Effector memory CD4-positive, alpha-beta T cell (primary cell): ENCODE measurements at places on chromosomes 1 and 21.

DNA sequence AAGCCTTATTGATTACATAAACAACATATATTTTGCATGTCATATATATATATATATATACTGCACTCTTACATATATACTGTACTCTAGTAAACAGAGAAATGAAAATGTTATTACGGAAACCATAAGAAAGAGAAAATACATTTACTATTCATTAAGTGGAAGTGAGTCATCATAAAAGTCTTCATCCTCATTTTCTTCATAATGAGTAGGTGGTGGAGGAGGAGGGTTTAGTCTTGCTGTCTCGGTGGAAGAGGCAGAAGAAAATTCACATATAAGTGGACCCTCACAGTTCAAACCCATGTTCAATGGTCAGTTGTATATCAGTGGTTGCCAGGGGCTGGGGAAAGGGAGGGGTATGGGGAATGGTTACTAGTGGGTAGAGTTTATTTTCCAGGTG is 8.0 kb upstream of the IFNLR1 start:
- no peak for DNase-seq

GRCh38 chr1:20184997-20185833 is 681 bp upstream of the UBXN10 start:
- DNase-seq: peak; percentile 50

DNA sequence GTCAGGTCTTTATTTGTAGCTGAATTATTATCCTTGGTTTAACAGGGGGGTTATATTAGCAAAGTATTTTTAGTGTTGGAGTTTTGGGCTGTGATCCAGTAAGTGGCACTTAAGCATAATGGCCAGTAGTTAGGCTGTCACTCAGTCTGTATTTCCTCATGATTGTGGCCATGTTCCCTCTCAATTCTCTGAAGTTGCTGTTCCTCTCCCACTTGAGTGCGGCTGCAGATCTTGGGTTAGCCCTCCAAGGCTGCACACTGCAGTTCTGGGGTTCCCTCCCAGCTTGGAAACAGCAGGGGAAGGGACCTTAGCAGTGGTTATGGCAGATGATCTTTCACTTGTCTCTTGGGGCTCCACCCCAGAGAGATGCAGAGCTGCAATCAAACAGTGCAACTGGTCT is 23.2 kb upstream of the DENND1B start:
- DNase-seq: no peak

DNA sequence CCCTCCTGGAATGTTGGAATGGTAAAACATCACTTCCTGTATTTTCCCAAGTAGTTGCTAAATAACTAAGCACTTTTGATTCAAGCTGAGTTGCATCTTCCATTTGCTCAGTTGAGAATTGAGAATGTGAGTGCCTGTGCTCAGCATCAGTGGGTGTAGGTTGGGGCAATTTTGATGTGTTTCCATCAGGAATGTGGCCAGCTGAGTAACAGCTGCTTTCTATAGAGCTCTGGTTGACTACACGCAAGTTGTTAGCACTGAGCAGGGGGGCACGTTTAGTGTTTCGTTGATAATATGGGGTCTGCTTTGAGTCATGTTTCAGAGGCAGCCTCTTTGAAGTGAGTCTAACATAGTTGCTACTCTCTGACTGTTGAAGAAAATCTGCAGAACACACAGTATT is 41.5 kb downstream of the LRRC53 start:
- no peak for DNase-seq

DNA sequence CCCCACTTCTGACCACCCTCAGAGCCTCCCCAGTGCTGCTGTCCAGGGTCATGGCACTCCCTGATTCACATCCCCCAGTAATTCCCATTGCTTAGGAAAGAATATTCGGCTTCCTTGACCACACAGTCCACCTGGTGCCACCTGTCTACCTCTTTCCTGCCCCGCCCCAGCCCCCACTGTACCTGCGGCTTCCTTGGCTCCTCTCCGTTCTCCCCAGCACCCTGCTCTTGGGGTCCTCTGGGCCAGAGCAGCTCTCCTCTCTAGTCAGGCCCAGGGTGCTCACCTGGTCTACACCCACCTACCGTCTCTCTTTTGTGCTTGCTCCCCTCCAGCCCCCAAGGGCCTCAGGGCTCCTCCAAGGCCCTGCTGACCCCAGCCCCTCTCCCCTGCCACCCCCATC is 142.6 kb downstream of the PEX14 start:
- DNase-seq: no peak

DNA sequence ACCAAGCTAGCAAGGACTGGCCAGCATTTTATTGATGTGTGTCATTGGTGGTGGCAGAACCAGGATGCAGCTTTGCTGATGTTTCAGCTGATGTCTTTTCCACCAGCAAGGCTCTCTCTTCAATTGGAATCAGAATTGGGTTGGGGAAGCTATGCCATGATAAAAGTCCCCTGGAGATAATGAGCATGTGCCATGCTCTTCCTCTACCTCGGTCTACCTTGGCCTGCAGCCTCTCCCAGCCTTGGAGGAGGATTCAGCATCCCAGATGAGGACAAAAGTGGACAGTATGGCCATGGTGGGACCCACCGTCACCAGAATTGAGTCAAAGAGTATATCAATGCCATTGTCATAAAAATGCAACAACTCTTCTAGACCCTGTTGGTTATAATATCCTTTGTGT is 8.6 kb downstream of the AVPR1B start:
- DNase-seq: no peak

- no peak for DNase-seq
These were observed 62.8 kb downstream of the SLC66A1 start for GRCh38 chr1:19374926-19375325.

DNA sequence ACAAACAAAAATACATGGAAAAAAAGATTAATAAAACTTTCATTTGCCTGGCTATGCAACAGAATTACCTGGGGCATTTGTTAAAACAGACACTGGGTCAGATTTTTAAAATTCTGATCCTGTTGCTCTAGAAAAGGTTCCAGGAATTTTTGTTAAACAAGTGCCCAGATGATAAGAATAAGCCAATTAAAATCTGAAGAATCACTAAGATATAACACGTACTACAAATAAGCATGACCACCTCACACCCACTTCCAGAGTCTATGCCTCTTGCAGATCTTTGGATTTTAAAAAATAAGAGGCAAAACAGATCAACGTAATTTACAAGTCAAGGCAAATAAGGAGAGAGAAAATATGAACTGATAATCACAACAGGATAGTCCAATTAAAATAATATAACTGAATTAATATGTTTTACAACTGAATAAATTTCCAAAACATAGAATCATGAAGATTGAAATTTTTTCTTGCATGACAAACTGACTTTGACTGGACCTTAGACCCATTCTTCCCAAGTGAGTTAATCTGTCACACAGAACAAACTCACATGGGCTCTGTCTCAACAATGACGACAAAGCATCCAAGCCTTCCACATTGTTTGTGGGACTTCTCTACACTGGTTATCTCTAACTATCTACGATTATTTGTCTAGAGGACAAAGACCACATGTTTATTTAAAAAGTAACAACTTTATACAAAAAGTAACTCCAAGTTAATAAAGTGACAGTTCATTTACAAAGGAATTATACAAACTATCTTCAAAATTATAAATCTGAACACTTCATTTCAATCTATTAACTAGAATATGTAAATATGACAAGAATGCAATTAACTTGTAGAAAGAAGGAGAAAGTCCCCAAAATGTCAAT is 56.9 kb downstream of the COP1 start:
- DNase-seq: no peak

DNA sequence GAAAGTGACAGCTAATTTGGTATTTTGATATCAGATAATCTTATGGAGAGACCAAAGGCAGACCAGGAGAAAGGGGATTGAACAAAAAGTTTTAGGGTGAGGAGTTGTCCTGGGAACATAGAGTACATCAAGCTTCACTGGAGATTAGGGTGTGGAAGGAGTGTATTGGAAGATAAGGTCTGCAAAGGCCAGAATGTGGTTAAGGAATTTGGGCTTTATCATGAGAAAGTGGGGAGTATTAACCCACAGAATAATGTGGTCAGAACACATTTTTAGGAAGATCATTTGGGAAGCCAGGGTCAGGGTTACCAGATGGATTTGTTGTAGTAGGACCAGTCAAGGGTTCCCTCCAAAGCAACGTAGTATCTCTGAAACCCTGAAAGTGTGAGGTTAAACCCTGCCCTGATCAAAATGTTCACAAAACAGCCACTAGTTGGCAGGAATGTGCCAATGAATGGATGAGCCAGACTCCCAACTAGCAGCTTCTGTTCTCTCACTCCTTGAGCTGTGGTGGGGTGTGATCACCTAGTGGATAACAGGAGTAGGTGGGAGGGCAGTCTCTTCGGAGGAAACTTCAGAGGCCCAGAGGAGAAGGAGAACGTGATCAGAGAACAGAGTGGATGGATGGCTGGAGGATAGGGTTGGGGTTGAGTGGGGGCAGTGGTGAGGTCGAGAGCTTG is 35.8 kb downstream of the SLC2A1 start:
- peak; percentile 44 for DNase-seq

GRCh38 chr21:15094706-15095105 is 29.9 kb upstream of the NRIP1 start:
- no peak for DNase-seq

DNA sequence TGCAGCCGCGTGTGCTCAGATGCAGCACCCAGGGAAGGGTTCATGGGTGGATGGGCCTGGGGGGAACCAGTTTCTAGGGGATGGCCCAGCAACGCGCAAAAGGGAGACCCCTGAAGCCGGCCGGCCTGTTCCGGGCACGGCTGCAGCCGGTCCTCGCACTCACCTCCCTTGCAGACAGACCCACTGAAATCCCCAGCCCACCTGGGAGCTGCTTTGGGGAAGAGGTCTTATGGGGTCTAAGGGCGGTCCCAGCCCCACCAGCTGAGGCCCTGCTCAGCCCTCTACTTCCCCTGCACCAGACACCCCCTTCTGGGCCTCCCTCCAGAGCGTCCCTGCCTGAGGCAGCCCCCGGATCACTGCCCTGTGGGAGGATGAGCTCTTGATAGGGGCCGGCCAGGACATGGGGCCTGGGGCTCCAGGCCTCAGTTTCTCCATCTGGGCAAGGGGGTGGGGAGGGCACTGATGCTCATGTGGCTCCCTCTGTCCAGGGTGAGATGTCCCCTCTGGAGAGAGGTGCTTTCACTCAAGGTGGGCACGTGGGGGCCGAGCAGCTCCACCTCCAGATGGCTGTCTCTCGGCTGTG is 20.0 kb upstream of the TTC34 start:
- DNase-seq: no peak

DNA sequence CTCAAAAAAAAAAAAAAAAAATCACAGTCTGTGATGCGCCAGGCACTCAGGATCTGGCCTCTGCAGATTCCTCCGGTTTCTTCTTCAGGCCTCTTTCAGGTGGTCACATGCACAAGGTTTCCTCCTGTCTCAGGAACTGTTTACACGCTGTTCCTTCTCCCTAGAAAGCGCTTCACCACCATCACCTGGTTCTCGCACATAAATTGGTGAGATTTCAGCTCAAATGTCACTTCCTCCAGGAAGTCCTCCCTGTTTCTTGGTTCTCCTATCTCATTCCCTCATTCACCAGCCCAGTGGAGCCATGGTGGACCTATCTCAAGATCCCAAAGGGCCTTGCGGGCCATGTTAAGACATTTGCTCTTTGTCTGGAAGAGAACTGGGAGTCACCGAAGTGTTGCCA is 26.7 kb downstream of the HMGN2 start:
- DNase-seq: no peak

DNA sequence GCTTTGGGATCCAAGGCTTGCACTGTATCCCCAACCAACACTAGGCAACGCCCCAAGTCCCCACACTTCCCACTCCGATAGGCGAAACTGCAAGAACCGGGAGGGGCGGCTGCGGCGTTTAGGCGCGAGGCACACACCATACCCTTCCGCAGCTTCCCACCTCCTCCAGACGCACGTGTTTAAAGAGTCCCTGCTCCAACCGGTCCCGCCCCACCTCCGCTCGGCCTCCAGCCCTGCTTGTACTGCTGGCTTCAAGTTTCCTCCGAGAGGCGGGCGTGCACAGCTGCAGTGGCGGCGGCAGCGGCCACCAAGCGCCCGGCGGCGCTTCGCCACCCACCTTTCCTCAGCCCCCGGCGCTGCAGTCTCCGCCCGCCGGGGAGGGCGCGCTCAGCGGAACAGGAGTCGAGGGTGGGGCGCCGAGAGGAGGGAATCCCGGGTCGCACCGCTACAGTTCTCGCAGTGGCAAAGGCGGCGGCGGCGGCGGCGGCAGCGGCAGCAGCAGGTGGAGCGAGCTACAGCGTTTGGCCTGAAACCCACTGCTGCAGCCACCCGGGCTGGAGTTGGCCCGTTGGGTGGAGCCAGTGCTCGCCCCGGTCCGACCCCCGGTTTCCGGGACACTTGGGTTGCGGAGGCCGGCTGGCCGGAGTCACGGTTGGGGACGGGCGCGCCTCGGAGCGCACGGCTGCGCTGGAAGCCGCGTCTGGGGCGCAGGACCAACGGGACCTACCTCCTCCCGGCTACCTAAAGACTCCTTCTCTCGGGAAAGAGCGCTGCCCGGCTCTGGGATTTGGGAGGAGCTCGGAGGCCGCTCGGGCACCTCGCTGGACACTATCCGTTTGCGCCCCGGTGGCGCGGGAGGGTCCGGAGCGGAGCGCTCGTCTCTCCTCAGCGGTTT is at the start of gene CNIH3:
Gene CNIH3, plus strand, starts transcription at position 457 of the 895 bp plus-strand sequence. CDS start 858 bp downstream, outside the sequence.
- peak; percentile 18 for DNase-seq

DNA sequence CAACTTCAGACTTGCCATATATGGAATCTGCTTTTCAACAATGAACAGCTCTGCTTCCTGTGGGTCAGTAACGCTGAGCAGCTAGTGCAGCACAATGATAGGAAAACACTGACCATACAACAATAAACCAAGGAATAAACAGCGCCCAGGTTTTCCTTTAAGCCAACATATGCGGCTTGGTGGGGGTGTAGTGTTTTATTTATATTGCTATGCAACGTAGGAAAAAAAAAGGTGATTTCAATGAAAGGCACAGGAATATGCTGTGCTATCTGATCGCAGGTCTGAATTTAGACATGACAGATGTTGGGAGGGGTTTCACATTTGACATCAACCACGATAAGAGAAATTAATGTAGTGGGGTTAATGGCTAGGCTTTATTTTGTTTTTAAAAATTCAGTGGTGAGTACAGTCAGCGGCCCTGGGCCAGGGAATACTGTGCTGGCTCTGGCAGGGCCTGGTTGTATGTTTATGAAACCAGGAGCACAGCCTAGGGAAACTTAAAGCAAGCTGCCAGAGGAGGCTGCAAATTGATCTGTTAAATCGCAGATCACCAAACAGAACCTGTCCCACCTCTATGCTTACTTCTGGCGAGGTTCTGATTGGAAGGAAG is 4.3 kb downstream of the TSPAN2 start:
- DNase-seq: no peak

GRCh38 chr1:64006276-64007051 is 197.0 kb upstream of the UBE2U start:
- DNase-seq: no peak

- no peak for DNase-seq
These were observed 98.6 kb upstream of the PAPPA2 start for GRCh38 chr1:176364236-176364905.

GRCh38 chr1:228913626-228914414 is 178.5 kb downstream of the RHOU start:
- no peak for DNase-seq

GRCh38 chr1:221203224-221204054 is 324.2 kb downstream of the HLX start:
- peak; percentile 1 for DNase-seq
